ENCODE measurements at places on chromosomes 1 and 21.

GRCh38 chr1:167533851-167534300 lies 15.5 kb upstream of the CD247 start:
- DNase-seq = peak; percentile 26

DNA sequence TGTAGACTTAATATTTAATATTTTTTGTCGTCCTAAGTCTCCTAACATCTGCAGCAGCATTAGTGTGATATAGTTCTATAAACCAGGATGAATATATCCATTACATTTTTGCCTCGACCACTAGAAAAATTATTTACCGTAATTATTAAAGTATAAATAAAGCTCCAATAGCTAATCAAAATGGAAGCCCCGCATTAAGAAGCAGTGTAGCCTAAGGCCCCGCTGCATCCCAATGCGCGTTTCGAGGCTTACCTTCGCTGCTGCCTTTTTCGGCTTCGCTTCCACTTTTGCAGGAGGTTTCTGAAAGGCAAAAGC lies 891 bp downstream of the HMGN1 start:
- no peak for DNase-seq

DNA sequence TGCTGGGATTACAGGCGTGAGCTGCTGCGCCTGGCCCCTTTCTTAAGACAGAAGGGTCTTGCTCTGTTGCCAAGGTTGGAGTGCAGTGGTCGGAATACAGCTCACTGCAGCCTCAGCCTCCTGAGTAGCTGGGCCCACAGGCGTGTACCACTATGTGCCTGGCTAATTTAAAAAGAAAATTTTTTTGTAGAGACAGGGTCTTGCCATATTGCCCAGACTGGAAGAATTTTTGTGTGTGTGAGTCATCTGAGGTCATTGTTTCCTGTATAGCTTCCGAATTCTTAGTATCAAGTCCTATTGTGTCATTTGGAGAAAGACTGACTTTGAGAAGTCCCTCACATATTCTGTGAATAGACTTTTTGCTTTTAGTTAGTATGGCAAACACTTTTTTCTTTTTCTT lies 4.7 kb downstream of the SZRD1 start:
- no peak for DNase-seq

DNA sequence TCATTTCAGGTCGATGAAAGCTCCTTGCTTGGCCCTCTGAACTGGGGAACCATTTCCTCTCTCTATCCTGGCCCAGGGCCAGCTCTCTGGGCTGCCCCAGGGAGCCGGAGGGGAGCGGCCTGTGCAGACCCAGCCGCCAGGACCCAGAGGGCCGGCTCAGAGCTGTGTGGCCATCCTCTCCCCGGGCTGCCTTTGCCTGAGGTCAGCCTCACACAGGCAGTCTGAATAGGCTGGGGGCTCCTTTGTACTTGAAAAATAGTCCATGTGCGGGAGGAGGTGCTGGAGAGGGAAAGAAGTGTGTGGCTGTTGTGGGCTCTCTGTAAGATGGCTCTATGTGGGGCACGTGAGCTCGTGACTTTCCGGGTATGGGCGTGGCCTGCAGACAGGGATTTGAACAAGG lies 275.1 kb upstream of the VAMP3 start:
- no peak for DNase-seq
